ENCODE measurements at places on chromosomes 11 and 22.

GRCh38 chr11:40302669-40303068 is 1156.8 kb downstream of the LRRC4C start:
- DNase-seq, result no peak

GRCh38 chr22:45582955-45583320 is 80.3 kb downstream of the FBLN1 start:
- no peak for DNase-seq

DNA sequence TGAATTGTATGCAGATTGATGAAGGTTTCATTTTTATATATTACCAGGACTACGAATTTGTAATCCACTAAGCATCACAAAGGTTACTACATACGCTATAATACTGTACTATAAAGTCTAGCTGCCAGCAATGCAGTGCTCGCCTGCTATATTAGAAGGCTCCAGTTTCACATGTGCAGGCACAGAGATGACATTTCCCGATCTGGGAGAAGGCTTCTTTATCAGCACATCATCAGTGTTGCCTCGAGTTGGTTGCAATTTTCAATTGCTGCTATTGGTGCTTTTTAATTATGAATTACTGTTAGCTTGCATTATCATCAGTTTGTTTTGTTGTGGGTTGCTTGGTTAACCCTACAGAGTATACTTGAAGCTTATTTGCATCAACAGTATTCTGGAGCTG is 143.2 kb upstream of the TEAD1 start:
- DNase-seq, result no peak

GRCh38 chr22:25111579-25112517 is 87.8 kb upstream of the CRYBB3 start:
- DNase-seq, result no peak

DNA sequence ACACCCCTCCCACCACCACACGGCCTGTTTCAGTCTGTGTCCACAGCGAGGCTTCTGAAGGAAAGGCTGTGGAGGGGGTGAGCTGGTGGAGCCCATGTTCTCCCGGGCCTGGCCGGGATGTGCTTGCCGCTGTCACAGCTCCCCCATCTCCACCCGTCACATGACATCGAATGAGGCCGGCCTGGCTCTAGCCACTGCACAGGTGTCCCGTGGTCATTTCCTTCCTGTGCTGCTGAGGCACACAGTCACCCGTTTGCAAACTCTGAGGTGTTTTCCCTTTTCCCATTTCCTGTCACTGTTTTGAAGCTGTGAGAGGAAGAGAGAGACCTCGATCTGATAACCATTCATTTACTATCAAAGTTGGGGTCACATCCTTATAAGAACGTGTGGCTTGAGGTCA is 55.7 kb upstream of the CLDN5 start:
- no peak for DNase-seq

DNA sequence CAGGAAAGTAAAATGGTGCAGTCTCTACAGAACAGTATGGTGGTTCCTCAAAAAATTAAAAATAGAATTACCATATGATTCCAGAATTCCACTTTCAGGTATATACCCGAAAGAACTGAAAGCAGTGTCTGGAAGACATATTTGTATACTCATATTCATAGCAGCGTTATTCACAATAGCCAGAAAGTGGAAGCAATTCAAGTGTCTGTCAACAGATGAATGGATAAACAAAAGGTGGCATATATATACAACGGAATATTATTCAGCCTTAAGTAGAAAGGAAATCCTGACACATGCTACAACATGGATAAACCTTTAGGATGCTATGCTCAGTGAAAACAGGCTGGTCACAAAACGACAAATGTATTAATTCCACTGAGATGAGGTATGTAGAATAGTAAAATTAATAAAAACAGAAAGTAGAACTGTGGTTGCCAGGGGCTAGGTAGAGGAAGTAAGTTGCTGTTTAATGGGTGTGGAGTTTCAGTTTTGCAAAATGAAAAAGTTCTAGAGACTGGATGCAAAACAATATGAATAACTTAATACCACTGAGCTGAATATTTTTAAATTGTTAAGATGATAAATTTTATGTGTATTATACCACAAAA is 14.5 kb downstream of the SAA1 start:
- no peak for DNase-seq

DNA sequence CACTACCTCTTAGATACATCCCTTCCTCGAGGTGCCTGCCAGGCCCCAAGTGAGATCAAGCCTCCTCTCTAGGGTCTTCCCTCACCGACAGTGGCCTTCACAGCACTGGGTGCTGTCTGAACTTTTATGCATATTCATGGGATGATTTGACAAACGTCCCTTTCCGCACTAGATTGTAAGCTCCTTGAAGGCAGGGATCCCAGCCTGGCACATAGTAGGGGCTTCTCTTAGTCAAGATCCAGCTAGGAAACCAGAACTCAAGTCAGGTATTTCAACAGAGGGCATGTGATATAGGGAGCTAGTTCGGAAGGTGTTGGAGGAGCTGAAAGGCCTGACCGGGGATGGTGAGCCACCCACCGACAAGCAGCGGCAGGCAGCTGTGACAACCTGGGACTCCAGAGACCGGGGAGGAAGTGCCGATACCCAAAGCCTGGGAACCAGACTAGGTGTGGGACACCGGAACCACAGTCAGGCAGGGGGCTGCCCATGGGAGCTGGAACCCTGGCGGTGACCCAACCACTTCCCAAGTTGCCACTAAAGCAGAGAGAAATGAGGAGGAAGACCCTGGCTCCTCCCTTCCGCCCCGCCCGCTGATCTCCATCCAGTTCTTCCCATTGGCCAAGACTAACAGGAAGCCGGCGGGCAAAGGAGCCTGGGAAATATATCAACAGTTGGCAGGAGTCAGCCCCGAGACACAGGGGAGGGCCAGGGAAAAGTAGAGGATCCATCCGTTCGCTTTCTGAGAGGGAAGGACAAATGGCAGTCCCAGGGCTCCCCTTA is 39.8 kb upstream of the CD82 start:
- no peak for DNase-seq

DNA sequence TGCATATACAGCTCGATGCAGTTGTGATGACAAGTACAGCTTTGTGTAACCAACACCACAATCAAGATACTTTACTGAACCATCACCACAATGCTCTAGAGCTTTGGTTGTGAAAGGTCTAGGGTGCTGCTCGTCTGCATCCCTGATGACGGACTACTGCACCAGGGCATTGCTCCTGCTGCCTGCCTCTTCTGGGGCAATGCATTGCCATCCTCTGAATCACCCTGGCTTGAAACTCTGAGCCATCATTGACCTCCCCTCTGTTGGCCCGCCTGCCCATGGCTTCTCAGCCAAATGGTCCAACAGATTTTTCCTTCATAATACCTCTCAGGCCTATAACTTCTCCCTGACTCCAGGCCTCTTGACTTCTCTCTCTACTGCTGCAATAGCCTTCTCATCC is 77.4 kb upstream of the CSNK2A3 start:
- no peak for DNase-seq

DNA sequence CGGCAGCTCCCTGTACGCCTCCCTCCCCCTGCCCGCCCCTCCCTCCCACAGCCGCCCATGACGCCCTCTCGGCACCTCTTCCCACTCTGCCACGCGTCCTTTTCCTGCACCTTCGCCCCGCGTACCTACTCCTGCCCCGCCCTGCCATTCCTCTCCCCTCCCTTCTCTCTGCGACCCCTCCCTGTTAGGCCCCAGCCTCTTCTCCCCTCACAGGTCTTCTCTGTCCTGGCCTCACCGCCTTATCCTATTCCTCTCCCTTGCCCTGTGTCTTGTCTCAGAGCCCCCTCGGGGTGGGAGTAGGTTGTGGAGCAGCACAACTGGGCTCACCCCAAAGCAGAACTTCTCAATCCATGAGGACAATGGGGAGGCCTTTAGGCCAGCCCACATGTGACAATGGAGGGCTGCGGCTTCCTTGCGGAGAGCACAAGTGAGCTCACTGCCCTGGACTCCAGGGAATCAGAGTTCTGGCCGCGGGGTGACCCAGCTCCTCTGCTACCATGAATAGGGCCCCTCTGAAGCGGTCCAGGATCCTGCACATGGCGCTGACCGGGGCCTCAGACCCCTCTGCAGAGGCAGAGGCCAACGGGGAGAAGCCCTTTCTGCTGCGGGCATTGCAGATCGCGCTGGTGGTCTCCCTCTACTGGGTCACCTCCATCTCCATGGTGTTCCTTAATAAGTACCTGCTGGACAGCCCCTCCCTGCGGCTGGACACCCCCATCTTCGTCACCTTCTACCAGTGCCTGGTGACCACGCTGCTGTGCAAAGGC is 539 bp downstream of the SLC35C1 start:
- no peak for DNase-seq

GRCh38 chr22:21681566-21682370 is 16.0 kb downstream of the PPIL2 start:
- no peak for DNase-seq

- peak; percentile 71 for DNase-seq
These were observed 29.0 kb upstream of the CREB3L1 start for GRCh38 chr11:46248289-46249102.

DNA sequence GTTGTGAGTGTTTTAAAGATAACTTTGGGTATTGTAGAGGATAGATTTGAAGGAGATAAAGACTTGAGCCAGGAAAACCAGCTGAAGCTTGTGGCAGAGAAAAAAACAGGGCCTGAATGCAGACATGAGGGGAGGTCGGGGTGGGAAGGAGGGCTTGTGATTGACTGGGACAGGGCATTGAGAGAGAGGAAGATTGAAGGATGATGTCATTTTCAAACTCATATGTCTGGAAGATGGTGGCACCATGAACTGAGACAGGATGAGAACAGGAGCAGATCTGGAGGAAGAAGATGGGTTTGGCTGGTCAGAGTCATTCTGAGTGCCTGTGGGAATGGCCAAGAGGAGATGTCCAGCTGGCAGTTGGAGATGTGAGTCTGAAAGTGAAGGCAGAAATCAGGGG is 14.7 kb downstream of the CSNK2A3 start:
- DNase-seq, result no peak

GRCh38 chr11:6618117-6619003 is 862 bp downstream of the TPP1 start:
- DNase-seq, result no peak

DNA sequence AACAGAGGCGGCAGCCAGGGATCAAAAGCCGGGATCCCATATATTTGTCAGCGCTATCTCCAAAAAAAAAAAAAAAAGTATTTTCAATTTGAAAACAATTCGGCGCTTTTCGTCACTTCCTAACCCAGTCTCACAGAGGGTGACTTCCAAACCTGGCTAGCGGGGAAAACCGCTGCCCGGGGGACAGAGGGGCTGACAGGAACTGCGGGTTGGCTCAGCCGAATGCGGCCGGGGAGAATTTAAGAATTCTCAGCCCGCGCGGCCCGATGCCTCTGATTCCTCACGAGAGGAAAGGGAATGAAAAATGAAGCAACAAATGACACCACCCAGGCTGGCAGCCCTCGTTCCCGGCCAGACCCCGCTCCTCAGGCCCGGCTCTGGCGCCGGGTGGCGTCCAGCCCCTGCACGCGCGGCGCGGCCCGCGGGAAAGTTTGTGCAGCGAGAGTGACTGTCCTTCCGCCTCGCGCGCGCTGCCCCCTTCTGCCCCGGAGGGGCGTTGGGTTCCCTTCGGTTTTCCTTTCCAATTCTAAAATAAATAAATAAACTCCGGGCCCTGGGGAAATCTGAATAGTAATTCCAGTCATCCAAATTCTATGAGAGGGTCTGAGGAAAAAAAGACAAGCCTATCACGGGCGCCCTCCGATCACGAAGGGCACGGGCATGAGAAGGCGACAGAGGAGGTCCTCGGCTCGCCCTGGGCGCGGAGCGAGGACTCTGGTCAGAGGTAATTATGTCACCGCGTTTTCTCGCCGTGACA is 4.8 kb upstream of the PAX6 start:
- DNase-seq, result no peak

- DNase-seq, result no peak
These were observed 7.8 kb downstream of the TESMIN start for GRCh38 chr11:68743539-68743938.

DNA sequence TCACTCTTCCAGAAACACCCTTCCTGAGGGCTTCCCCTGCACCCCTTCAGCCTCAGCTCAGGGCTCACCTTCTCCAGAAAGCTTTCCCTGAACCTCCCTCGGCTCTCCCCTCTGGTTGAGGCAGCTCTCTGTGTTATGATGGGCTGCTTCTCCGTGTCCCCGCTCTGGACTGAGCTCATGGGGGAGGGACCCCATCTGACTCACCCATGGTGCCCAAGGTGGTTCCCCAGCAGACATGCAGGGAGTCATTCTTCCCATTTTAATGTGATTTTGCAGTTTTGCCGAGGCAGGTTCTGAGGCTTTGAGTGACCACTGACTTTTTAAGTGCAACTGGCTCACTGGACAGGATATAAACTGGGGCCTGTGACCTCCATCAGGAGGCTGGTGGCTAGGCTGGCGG is 495.1 kb downstream of the TBC1D22A start:
- no peak for DNase-seq

DNA sequence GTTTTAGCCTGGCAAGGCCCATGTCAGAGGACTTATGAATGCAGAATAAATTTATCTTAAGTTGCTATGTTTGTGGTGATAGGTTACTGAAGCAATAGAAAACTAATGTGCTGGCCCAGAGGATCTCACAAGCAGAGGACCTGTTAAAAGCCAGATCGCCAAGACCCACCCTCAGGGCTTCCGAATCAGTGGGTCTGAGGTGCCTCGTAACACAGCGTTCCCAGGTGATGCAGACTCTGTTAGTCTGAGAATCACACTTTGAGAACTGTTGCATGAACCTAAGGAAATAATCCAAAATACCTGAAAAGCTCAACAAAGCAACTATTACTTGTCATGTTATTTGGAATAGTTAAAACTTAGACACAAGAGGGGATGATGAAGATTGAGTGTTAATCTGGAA is 6.7 kb upstream of the SCARF2 start:
- no peak for DNase-seq

GRCh38 chr11:117606211-117606610 is 190.8 kb downstream of the DSCAML1 start:
- DNase-seq, result no peak

DNA sequence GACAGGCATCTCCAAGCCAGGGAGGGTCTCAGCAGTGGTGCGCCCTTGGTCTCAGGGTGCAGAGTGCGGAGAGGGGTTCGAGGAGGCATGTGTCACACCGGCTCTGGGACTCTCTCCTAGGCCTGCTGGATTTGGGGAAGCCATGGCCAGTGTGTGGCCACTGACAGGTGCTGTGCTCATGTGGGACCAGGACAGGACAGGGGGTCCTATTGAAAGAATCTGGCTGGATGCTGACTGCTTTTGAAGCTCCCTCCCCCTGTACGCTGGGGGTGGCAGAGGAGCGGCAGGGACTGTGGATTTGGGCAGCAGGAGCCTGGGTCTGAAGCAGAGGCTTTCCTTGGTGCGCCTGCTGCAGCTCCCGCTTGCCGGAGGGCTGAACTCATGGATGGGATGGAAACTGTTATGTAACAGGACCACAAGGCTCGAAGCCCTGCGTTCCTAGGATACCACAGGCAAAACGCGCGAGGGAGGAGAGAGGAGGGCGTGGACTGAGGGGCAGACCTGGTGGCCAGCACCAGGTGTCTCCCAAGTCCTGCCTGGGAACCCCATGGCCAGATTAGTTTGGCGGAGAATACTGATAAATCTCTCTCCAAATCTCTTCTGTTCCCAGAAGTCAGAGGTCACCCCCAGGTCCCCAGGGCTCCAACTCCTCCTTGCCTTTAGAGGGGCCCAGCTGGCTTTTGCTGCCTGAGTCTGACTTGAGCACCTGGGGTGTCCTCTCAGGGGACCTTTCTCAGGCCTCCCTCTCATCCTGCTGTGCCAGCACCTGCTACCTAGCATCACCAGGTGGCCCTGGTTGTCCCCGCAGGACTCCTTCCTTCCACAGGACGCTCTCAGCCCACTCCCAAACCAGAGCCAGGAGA is 13.8 kb upstream of the TEF start:
- DNase-seq, result no peak

- DNase-seq, result no peak
These were observed 113.9 kb downstream of the KIRREL3 start for GRCh38 chr11:126886636-126887035.
